ENCODE measurements at places on chromosomes 16 and 17.
A peak's percentile ranks its signal among the peaks of the same experiment; 100 is the strongest.

DNA sequence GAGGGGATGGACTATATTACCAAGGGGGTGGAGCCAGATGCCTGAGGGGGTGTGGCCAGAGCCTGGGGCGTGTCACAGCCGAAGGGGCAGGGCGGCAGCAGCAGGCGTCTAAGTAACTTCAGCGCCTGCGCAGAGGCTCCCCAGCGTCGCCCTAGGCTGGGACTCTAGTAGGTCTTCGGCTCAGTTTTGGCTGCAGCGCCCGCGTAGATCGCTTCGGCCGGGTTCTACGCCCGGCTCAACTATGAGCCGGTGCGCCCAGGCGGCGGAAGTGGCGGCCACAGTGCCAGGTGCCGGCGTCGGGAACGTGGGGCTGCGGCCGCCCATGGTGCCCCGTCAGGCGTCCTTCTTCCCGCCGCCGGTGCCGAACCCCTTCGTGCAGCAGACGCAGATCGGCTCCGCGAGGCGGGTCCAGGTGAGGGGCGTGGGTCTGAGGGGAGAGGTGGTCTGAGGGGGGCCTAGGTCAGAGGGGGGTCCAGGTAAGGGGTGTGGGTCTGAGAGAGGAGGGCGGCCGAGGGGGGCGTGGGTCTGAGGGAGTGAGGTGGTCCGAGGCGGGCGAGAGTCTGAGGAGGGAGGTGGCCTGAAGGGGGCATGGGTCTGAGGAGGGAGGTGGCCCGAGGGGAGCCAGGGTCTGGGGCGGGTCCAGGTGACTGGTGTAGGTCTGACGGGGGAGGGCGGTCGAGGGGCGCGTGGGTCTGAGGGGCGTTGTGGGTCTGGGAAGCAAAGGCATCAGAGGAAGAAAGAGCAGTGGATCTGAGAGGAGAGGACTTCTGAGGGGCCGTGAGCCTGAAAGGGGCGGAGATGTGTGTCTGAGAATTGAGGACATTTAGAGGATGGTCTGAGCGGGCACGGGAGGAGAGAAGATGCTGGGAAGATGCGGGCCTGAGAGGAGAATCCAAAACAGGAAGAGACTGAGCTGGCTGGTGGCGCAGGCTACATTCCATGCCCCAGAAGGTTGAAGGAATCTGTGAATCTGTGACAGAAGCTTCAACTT, at the start of gene LPCAT2:
Gene LPCAT2 (plus strand): TSS at position 132 of the 991 bp plus-strand sequence. CDS start 110 bp downstream, at position 242.
- peak within 1 kb of the TSS; percentile 21 for H3K27ac ChIP-seq
- peaks cover 34% of the 10 kb centered on the region for H3K36me3 ChIP-seq
- H3K27me3 ChIP-seq, result no peaks in the 10 kb centered on the region

DNA sequence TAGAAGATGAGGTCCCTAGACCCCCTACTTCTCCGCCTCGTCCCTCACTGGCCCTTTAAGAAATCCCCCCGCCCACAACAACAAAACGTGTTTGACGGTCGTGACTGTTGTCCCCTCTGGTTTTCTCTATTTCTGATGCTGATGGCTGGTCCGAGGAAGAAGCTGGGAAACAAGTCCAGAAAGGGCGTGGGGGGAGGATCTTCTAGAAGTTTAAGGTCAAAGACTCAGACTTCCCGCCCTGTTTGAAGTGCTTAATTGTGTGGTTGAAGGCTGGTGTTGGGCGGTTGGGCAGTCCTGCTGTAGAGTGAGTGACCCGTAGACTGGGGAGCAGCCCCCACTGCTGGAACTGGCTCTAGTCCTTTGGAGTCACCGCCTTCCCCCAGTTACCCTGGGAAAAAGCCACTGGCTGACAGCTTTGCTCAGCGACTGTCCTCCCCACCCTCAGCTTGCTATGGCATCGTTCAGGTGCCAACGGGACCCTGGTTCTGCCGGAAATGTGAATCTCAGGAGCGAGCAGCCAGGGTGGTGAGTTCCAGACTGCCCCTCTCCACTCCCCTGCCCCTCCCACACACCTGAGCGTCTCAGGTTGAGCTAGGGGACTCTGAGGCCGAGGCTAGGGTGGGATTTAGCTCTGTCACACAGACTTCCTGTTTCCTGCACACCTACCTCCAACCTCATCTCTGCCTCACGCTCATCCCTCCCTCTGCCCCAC, 1.6 kb downstream of the MLLT6 start:
- H3K4me1 ChIP-seq, result peaks cover 25% of the 10 kb centered on the region
- no peaks in the 10 kb centered on the region for H3K27me3 ChIP-seq
- no peaks in the 10 kb centered on the region for H3K36me3 ChIP-seq
- peak overlapping the region; percentile 82 for H3K4me3 ChIP-seq
- no peak for DNase-seq

- no peaks in the 10 kb centered on the region for H3K36me3 ChIP-seq
- H3K27ac ChIP-seq, result no peak overlapping the region
- H3K4me3 ChIP-seq, result no peak overlapping the region
- no peaks in the 10 kb centered on the region for H3K27me3 ChIP-seq
- H3K4me1 ChIP-seq, result peaks cover 28% of the 10 kb centered on the region
Measured at GRCh38 chr16:68073902-68074760, 11.0 kb upstream of the NFATC3 start.

DNA sequence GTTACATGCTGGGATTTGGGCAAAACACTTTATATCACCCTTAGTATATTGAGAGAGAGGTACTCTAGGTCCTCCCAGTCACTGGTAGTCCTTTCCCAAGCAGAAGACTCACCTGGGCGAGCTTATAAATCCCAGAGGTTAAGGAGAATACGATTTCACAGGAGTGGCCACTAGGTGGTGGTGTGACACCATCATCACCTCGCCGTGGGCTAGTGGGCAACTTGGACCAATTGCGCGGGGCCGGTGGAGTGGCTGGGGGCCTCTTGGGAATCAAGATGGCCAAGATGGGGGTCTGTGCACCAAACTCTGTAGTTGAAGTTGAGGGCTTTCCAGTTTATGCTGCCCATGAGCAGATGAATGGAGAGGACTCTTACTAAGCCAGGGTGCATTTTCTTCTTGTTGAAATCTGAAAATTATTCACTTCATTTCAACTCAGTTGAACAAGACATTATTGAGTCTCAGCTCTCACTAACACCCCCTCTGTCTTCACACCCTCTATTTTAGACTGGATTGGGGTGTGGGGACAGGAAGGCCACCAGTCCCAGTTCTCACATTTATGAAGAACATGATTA, 38.2 kb upstream of the PIRT start:
- H3K4me3 ChIP-seq, result no peak overlapping the region
- no peaks in the 10 kb centered on the region for H3K4me1 ChIP-seq
- H3K36me3 ChIP-seq, result no peaks in the 10 kb centered on the region
- DNase-seq, result peak; percentile 15

DNA sequence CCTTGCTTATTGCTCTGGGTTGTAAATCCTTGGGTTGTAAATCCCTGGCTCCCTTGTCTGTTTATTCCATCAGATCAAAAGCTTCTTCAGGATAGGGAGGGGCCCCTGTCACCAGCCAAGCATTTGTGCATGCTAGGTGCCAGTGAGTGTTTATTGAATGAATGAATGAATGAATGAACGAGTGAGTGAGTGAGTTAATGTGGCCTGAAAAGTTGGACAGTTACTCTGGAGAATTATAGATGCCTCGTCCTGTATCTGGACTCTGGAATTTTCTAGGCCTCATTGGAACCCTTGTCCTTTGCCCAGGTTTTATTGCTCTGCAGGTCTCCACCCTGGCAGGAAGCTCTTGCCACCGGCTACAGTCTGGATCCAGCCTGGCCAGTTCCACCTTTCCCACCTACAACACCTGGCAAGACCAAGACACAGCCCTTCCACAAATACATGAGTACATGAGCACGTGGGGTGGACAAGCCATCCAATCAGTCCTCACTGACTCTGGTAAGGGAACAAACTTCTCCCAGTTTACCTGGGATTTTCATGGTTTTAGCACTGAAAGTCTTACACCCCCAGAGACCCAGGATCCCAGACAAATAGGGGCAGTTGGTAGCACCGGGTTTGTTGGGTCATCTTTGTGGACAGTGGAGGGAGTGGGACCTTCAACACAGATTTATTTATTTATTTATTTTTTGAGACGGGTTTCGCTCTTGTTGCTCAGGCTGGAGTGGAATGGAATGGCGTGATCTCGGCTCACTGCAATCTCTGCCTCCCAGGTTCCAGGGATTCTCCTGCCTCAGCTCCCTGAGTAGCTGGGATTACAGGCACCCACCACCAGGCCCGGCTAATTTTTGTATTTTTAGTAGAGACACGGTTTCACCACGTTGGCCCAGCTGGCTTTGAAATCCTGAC, 14.7 kb upstream of the CDH1 start:
- H3K36me3 ChIP-seq, result no peaks in the 10 kb centered on the region
- no peak overlapping the region for H3K4me3 ChIP-seq
- no peaks in the 10 kb centered on the region for H3K4me1 ChIP-seq
- H3K27me3 ChIP-seq, result no peaks in the 10 kb centered on the region
- DNase-seq, result no peak

DNA sequence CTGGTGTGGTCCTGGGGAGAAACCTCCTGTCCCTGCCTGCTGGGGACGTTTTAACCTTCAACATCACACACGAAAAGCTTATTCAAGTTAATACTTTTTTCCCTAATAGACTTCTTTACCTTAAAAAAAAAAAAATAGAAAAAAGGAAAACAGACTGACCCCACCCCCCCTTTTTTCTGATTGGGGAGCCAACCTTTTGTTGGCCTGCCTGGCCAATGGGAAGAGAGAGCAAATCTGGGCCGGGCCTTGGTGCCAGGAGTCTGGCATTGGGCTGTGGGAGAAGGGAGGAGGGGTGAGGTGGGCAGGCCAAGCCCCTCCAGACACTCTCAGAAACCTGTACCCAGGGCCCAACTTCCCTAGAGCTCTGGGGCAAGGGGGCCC, 3.0 kb downstream of the CBX8 start:
- H3K4me3 ChIP-seq, result peak overlapping the region; percentile 54
- H3K4me1 ChIP-seq, result peaks cover 16% of the 10 kb centered on the region
- peaks cover 3% of the 10 kb centered on the region for H3K36me3 ChIP-seq
- H3K27ac ChIP-seq, result peak overlapping the region; percentile 49

- no peak for DNase-seq
- no peaks in the 10 kb centered on the region for H3K36me3 ChIP-seq
- H3K27me3 ChIP-seq, result no peaks in the 10 kb centered on the region
Measured at GRCh38 chr17:6428207-6428965, 6.5 kb downstream of the AIPL1 start.

- no peaks in the 10 kb centered on the region for H3K4me1 ChIP-seq
- H3K27ac ChIP-seq, result no peak overlapping the region
- no peak overlapping the region for H3K4me3 ChIP-seq
- no peaks in the 10 kb centered on the region for H3K27me3 ChIP-seq
Measured at GRCh38 chr16:53282975-53283946, 151.0 kb upstream of the RBL2 start.

- H3K36me3 ChIP-seq, result no peaks in the 10 kb centered on the region
- H3K4me3 ChIP-seq, result no peak overlapping the region
- no peaks in the 10 kb centered on the region for H3K4me1 ChIP-seq
- no peak overlapping the region for H3K27ac ChIP-seq
- DNase-seq, result no peak
- H3K27me3 ChIP-seq, result no peaks in the 10 kb centered on the region
Measured at GRCh38 chr16:69814078-69814477, 51.9 kb downstream of the WWP2 start.

GRCh38 chr17:77451894-77452852, 311.4 kb downstream of the SEC14L1 start:
- H3K36me3 ChIP-seq, result no peaks in the 10 kb centered on the region
- peak overlapping the region; percentile 60 for H3K4me3 ChIP-seq

- no peak overlapping the region for H3K27ac ChIP-seq
- no peaks in the 10 kb centered on the region for H3K4me1 ChIP-seq
- H3K36me3 ChIP-seq, result no peaks in the 10 kb centered on the region
- DNase-seq, result no peak
- no peak overlapping the region for H3K4me3 ChIP-seq
- H3K27me3 ChIP-seq, result peaks cover 22% of the 10 kb centered on the region
Measured at GRCh38 chr16:50464325-50465290, 83.6 kb upstream of the NKD1 start.

DNA sequence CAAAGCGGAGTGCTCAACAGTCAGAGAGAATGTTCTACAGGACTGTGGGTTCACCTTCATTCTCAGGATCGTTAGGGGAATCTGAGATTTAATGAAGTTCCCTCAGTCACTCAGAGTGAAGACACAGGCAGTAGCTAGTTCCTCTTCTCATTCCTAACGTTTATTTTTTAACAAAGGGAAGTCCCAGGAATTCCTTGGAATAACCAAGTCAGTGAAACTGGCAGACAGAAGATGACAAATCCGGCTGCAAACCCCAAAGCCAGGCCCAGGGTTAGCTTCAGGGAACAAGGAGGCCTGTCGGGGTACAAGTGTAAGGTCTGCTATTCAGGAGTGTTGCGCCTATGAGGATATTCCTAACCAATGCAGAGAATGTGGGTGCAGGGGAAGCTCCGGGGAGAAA, 42.0 kb downstream of the COTL1 start:
- DNase-seq, result no peak
- H3K27me3 ChIP-seq, result no peaks in the 10 kb centered on the region
- no peaks in the 10 kb centered on the region for H3K36me3 ChIP-seq
- no peak overlapping the region for H3K27ac ChIP-seq

GRCh38 chr16:10612649-10613179, 32.3 kb upstream of the EMP2 start:
- H3K4me1 ChIP-seq, result peaks cover 4% of the 10 kb centered on the region
- no peak overlapping the region for H3K27ac ChIP-seq
- no peak for DNase-seq
- H3K27me3 ChIP-seq, result no peaks in the 10 kb centered on the region
- no peaks in the 10 kb centered on the region for H3K36me3 ChIP-seq

DNA sequence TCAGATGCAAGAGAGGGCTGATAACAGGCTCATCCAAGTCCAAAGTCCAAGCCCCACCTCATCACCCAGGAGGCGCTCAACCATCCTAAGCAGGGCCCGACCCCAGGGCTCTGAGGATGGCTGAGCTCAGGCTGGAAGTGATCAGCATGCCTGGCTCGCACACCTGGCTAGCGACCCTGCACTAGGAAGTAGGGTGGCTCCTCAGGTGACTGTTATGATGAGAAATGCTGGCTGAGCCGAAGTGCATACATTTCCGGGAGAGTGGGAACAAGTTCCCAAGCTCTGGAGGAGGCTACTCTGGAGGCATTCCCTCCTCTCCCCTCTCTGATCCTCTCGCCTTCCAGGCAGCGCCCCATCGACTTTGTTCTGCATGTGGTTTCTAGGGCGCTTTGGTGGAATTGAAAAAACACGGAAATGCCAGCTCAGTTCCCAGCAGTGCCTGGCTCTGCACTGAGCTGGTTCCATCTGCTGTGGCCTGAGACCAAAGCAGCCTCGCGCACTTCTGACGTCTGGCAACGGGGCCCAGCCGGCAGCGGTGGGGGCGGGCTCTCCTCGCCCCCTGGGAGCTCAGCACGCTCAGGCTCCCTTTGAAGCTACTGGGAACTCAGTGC, 130.3 kb downstream of the IRF8 start:
- no peak overlapping the region for H3K4me3 ChIP-seq
- H3K4me1 ChIP-seq, result no peaks in the 10 kb centered on the region
- no peaks in the 10 kb centered on the region for H3K27me3 ChIP-seq
- no peaks in the 10 kb centered on the region for H3K36me3 ChIP-seq

GRCh38 chr16:8571061-8571596, 19.2 kb downstream of the TMEM114 start:
- H3K4me1 ChIP-seq, result peaks cover 11% of the 10 kb centered on the region
- no peaks in the 10 kb centered on the region for H3K27me3 ChIP-seq
- H3K4me3 ChIP-seq, result no peak overlapping the region
- DNase-seq, result peak; percentile 20
- no peak overlapping the region for H3K27ac ChIP-seq
